ENCODE measurements at places on chromosomes 6 and 20.

GRCh38 chr6:97361286-97361685, 78.3 kb upstream of the MMS22L start:
- no peak for DNase-seq

DNA sequence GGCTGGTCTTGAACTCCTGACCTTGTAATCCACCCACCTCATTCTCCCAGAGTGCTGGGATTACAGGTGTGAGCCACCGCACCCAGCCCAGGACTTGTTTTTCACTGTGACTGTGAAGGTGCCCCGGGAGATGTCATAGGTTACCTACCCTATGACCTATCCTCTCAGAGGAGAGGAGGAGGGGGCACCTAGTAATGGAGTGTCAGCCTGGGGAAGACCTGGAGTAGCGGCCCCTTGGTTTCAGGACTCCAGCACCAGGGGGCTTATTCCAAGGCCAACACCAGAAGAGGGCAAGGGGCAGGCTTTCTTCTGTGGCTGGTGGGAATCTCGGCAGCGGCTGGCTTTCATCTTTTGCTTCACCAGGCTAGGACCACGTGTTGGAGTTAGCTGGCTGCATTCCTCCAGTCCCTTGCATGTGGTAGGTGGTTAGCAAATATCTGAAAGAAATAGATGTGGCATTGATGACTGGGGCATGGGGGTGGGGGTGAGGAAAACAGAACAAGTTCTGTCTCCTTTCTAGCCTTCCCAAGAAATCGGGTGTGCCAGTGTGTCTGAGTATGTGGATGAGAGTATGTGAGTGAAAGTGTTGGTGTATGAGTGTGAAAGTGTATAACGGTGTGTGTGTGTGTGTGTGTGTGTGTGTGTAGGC, 7.9 kb upstream of the ITPR3 start:
- no peak for DNase-seq

DNA sequence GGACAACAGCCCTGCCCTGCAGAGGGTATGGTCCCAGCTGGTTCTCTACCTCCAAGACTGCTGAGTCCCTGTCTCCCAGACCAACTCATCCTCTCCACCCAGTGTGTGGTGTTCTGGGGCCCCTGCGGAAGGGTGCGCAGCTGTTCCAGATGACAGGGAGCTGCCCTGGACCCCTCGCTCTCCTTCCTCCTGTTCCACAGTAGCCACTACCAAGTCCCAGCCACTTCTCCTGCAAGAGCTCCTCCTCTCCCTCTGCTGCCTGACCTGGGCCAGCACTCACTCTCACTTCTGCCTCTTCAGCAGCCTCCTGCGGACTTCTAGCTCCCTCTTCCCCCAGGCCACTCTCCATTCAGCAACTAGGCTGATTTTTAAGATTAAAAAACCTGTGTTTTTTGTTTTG, 40.1 kb upstream of the TMEM181 start:
- no peak for DNase-seq

DNA sequence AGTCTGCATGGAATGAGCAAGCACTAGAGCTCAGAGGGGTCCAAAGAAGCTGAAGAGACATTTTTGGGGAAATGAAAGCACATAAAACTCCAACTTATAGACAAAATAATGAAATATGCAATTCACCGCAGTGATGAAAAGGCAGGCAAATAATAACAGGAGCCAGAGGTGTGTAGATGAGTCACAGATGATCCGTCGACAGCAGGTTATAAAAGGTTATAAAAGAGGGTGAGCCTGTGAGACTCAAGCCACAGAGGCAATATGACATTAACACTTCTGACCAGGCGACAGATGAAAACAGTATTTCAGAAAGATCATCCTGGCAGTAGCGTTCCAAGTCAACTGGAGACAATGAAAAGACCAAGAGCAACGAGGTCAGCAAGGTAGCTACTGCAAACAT, 35.8 kb upstream of the ANKRD60 start:
- DNase-seq: no peak

DNA sequence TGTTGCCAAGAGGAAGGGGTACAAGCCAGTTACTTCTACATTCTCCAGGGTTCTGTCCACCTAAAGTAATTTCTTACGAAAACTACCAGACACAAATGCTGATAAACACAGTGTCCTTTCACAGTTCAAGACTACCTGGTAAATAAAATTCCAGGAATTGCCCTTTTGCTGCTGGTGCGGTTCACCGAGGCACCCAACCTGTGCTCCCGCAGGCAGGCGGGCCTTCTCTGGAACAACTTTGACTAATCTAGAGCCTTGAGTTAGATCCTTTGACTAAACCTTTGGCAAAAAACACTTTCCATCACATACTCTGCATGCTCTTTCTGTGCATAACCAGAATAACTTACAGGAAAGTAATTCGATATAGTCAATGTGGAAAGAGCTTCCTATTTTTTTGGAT, 107.0 kb downstream of the HUS1B start:
- no peak for DNase-seq

DNA sequence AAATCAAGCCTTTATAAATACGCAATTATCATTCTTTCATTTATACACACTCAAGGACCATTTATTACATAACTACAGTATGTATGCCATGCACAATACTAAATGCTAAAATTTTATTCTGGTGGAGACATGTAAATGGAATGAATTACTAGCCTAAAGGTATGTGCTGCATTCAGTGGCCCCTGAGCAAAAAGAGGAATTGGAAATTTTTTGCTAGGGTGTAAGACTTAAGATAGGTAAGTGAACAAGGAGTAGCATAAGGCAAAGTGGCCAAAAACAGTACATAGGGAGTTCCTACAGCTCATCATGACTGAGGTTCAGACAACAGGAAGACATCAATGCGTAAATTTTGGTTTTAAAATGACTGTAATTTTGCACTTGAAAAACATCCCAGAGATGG, 2.3 kb upstream of the MTFR2 start:
- no peak for DNase-seq

DNA sequence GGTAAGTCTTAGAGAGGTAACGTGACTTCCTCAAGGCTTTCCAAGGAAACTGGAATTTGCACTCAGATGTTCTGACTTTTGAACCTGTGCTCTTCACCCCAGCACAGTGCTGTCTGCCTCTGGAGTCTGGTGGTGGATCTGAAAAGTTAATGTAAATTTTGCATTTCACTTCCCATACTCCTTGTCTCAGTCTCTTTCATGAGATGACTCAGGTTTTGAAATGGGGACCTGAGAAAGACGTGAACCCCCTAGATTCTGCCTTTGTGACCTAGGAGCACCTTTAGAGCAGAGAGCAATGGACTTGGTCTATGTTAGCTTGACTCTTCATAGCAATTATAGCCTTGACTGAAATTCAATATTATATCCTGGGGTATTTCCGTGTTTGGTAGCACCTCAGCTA, 223.0 kb downstream of the QKI start:
- DNase-seq: no peak

DNA sequence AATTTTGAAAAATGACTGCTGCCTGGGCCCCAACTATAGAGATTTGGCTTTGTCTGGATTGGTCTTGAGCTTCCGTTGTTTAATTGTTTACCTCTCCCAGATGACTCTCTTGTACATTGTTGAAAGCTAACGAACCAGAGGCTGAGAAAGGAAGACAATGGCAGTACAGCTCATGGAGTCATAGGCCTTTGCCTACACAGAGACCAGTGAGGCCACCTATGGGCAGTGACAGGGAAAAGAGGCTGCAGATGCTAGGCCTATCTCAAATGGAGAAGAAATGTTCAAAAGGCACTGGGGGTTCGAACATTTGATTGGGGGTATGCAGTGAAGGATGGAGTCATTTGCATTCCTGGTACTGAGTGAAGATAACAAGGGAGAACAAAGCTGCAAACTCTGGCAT, 29.1 kb downstream of the OPN5 start:
- no peak for DNase-seq

GRCh38 chr6:10014557-10014956, 400.3 kb downstream of the TFAP2A start:
- DNase-seq: no peak

GRCh38 chr20:36147690-36148089, 6.8 kb upstream of the EPB41L1 start:
- DNase-seq: no peak

DNA sequence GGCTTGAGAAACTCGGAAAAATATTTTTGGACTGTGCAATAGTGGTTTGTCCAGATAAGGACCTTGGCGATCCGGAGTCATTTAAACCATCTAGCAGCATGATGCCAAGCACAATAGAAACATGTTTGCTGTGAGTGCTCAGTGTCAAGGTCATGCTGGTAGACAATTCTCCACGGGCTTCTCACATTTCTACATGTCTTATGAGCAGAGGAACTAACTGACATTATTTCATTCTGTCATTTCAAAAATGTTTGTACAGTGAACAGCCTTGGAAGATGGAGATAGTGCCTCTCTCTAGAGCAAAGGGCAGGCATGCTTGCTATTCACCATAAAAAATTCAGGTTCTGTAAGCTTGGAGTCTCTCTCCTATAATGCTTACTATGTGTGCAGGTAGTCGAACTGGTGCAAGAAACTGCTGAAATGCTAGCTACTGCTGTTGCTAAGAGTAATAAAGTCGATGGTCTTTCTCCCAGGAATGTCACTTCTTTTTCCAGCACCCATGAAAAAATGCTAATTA, 25.4 kb upstream of the CCN2 start:
- no peak for DNase-seq

- peak; percentile 26 for DNase-seq
Observed at GRCh38 chr6:15246666-15247499, 1.0 kb downstream of the JARID2 start.

DNA sequence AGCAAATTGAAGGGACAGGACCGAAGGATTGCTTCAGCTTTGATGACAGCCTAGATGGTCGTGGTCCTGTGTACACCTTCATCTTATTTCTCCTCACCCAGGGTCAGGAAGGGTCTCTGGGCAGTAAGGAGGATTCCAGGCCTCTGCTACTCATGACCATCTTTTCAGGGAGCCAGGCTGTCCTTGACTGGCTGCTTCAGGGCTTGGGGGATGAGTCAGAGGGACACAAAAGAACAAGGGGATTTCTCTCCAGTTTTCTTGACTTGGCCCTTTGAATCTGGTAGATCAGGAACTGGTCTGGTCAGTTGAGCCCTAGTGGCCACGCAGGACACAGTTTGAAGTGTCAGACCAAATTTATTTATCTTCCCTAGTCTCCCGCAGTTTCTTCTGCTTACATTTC, 402.1 kb upstream of the CHD6 start:
- no peak for DNase-seq

DNA sequence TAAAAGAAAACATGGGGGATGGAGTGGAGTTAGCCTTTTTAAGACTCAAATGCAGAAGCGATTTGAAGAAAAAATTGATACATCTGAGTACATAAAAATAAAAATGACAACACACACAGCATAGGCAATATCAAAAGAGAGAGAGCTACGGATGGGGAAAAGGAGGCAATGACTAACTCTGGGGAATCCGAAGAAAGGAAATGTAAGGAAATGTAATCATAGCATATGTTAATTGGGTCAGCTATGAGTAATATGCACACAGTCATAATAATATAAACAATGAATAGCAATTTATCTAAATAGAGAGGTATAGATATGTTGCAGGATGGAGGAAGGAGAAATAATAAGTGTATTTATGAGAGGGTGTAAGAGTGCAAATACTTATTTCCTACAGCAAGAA, 83.4 kb downstream of the NOL4L start:
- no peak for DNase-seq

DNA sequence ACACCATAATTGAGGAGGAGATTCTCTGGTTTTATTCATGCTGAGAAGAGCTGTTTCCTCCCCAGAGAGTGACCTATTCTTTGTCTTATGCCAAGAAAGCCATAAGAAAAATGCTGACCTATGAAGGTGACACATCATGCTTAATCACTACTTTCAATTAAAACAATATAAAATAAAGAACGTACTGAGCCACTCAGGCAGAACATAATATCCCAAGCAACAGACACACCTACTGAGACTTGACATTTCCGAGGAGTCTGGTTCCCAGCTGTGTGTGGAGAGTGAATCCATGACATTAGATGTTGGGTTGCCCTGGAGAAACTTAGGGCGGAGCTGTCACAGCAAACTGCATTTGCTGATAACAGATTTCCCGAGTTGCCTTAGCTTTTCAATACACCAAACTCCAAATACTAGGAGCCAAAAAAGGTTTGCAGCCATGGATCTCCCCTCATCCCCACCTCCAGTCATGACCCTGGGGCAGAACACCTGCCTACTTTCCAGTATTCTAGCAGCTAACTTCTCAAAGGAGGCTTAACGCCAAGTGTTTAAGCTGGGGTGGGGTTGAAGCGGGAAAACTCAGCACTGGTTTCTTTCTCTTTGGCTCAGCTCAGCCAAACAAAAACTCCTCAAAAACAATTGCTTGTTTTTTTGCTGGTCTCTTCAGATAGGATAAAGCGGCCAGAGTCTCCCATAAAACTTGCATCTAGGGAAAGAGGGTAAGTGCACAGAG, 92.2 kb downstream of the BACH2 start:
- DNase-seq: no peak

- DNase-seq: no peak
Observed at GRCh38 chr6:43123461-43124314, 47.4 kb upstream of the SRF start.

DNA sequence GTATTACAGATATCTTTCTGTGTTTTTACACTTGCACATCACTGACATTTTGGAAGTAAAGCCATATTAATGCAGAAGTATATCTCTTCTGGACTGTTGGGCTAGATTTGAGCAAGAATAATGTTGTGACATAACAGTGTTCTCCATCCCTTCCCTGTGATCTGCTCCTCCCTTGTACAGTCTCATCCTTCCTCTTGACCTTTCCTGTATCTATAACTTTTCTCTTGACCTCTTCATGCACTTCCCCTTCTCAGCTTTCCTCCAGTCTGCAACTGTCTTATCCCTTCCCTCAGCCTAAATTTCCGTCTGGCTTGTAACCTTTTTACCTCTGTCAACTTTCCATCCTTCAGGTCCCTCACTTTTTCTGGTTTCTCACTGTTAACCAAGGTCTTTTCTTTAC, 29.8 kb downstream of the NCOA3 start:
- no peak for DNase-seq

DNA sequence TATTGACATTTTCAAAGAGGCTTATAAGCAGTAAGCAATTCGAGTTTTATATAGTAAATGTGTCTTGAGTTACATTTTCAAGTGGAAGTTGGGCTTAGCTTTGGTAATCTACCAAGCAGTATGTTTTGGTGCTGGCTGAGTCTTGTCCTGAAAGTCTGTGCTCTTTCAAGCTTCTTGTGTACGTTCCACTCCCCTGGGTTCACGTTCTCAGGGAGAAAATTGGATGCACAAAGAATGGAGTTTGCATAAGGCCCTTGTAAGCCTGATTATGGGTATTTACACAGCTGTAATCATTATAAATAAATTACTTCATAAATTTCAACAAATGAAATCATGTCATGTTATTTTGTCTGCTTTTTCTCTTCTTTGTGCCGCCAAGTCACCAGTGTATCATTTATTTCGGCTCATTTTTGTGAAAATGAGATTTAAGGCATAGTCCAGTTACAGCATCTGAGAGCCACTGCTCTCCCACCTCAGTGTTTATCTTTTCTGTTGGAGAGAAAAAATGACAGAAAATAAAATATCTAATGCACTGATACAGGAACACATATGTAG, 262.5 kb downstream of the BTBD3 start:
- no peak for DNase-seq

- DNase-seq: no peak
Observed at GRCh38 chr20:14622796-14623195, 285.4 kb upstream of the FLRT3 start.

GRCh38 chr6:42260396-42260888, 42.8 kb upstream of the MRPS10 start:
- no peak for DNase-seq

- DNase-seq: no peak
Observed at GRCh38 chr20:22576733-22577514, 7.4 kb downstream of the FOXA2 start.

- no peak for DNase-seq
Observed at GRCh38 chr6:12875051-12875450, 158.5 kb downstream of the PHACTR1 start.

- no peak for DNase-seq
Observed at GRCh38 chr6:129263176-129263575, 380.2 kb downstream of the LAMA2 start.

- no peak for DNase-seq
Observed at GRCh38 chr20:20405623-20406022, 37.7 kb downstream of the INSM1 start.
